Stimulated activated effector memory CD8-positive, alpha-beta T cell treated with anti-CD3 and anti-CD28 coated beads, Interleukin-12 subunit alpha, Interleukin-12 subunit beta, amount 100 ng/mL, for 72 hours (primary cell): ENCODE measurements at places on chromosomes 4 and X.
A peak's percentile ranks its signal among the peaks of the same experiment; 100 is the strongest.

DNA sequence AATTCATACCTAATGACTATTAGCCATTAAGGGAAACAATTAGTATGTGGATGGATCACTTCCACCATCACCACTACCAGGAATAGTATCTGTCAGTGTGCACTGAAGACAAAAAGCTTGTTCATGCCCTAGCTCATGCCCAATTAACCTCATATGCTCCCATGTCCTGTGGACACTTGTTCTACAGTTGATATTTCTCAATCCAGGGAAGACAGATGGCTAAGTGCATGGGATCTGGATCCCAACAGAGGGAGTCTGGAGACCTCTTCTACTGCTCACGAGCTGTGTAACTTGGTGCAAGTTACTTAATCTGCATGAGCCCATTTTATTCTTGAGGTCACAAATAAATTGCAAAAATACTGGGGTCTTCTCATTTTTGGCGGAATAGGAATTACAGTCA lies 23.7 kb downstream of the AMOT start:
- DNase-seq: no peak

GRCh38 chrX:39811376-39811775 lies 286.4 kb downstream of the BCOR start:
- no peak for DNase-seq

- no peak for DNase-seq
Observed at GRCh38 chr4:55173580-55173979, 48.2 kb upstream of the KDR start.

- DNase-seq: no peak
Observed at GRCh38 chrX:2374086-2374485, 126.7 kb downstream of the DHRSX start.

DNA sequence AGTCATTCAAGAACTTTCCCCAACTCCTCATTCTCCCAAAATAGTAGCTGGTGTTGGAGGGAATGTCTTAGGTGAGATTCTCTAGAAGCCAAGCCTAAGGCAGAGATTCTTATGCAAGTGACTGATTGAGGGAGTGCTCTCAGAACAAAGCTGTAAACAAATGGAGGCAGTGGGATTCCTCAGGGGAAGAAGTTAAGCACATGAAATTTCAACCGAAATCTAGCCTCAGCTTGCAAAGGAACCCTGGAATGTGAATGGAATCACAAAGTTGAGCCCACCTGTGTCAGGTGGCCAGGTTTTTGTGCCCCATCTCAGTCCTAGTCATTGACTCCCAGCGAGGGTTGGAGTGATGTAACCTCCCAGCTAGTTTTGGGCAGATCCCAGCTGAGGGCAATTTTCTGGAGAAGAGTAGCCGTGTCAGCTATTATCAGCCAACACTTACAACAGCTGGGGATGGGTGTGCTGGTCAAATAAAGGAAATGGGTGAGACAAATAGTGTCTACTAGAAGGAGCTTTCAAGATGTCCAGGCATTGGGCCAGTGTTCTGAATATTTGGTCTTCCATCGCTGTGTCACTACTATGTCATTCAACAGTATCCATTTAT lies 29.7 kb upstream of the FGF2 start:
- no peak for DNase-seq

GRCh38 chr4:2338754-2339457 lies 77.0 kb upstream of the MXD4 start:
- DNase-seq: no peak

DNA sequence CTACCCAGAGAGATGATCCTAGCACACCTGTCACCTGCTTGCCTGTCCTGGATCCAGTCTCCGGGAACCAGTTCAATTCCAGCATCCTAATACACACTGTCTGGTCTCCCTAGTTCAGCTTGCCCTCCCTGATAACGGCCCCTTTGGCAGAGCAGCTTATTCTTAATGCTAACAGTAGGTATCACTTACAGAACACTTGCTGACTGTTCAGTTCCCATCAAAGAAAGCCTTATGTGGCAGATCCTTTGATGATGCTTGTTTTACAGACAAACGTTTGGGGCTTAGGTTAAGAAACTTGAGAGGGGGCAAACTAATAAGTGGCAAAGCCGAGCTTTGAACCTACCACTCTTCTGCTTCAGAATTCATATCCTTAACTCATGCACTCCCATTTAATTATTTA lies 890 bp downstream of the RASSF6 start:
- no peak for DNase-seq

- DNase-seq: no peak
Observed at GRCh38 chr4:41533680-41534079, 4.3 kb upstream of the LIMCH1 start.

- DNase-seq: no peak
Observed at GRCh38 chrX:14496674-14497073, 32.7 kb upstream of the GLRA2 start.

- no peak for DNase-seq
Observed at GRCh38 chr4:183507925-183508696, 3.3 kb downstream of the ING2 start.

DNA sequence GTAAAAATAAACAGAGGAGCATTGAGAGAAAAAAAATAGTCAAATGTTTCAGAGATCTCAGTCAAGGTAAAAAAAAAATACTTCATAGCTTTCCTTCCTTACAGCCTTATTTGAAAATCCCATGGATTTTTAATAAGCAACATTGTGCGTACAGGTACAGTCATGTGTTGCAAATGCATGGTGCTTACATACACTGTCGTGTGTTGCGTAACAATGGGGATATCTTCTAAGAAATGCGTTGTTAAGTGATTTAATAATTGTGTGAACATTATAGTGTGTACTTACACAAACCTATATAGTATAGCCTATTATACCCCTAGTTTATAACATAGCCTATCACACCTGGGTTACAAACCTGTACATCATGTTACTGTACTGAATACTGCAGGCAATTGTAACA lies 172.0 kb downstream of the UGT8 start:
- no peak for DNase-seq

DNA sequence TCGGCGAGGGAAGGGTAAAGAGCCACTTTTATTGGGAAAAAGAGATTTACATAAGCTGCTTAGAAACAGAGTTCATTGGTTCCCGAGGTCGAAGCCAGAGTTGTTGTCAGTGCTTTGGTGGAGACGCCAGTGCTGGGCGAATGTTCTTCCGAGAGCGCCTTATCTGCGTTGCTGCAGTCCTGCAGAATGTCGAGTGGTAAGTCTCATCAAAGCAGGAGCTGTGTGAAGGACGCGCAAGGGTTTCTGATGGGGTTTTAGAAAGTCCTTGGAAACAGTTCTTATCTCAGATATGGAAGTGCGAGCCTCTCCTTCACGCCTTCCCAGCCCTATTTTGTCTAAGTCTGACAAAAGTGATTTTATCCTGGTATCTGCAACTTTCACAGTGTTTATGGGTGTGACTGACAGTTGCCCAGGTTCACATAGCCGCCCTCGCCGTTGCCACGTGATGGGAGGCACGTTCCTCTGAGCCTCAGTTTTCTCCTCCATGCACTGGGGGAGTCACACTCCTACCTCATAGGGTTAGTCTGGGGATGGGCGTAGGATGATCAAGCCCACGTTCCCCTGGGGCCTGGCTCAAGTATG lies 47.3 kb upstream of the NSG1 start:
- DNase-seq: no peak

DNA sequence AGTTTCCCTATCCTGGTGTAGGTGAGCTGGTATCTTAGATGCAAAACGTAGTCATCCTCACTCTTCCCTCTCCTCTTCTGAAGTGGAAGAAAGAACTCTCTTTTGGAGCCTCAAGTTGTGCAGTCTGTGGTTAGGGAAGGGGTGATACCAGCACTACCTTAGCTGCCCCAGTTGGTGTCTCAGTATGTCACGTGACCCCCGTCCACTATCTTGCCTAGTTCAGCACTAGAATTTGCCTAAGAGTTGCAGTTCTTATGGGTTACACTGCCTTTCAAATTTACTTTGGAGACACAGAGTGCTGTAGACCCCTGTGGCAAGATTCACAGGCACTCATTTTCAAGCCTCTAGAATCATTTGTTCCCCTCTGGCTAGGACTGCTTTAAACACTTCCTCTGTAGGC lies 322.8 kb upstream of the EDA2R start:
- DNase-seq: no peak

DNA sequence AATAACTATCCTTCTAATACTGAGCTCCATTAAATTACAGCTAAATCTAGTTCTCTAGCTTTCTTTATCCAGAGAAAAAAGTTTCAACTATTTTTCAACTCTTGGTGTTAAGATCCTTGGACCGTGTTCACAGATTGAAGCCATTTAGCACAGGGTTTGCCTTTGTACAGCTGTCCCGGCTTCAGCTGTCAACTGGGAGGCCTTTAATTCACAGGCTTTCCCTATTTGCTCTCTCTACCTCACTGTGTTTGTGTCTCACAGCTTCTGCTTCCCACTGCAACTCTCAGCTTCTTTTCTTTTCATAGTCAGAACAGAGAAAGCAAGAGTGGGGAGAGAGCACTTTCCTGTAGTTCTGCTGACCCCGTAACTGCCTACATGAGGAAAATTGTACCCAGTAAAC lies 76.9 kb upstream of the SMAD1 start:
- no peak for DNase-seq

GRCh38 chrX:70444326-70444945 lies at the start of gene DLG3:
TSS of gene DLG3 (plus strand) at chrX:70444835. CDS start at chrX:70445202, 367 bp downstream.
- DNase-seq: peak; percentile 64

GRCh38 chr4:41701983-41702382 lies 46.5 kb downstream of the PHOX2B start:
- no peak for DNase-seq

DNA sequence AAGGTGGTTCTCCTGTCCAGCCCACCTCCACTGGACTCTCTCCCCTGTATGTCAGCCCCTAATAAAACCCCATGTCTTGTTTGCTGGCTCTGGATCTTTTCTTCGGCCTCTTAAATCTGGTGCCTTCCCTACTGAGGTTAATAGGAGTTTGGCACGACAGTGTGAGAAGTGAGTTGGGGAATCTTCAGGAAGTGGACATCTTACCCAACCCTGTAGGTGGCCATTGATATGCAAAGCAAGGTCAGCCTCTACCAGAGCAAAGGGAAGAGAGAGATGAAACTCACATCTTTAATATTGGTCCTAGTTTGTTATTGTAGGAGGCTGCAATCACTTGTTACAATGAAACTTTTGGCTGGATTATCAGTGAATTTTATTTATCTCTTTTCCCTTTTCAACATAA lies 111.7 kb downstream of the CHRDL1 start:
- DNase-seq: no peak

GRCh38 chrX:153365670-153366069 lies 31.7 kb downstream of the ZNF275 start:
- DNase-seq: no peak

- no peak for DNase-seq
Observed at GRCh38 chr4:6373541-6374410, 98.6 kb downstream of the PPP2R2C start.

GRCh38 chrX:110733166-110733565 lies 62.5 kb downstream of the CHRDL1 start:
- DNase-seq: no peak

DNA sequence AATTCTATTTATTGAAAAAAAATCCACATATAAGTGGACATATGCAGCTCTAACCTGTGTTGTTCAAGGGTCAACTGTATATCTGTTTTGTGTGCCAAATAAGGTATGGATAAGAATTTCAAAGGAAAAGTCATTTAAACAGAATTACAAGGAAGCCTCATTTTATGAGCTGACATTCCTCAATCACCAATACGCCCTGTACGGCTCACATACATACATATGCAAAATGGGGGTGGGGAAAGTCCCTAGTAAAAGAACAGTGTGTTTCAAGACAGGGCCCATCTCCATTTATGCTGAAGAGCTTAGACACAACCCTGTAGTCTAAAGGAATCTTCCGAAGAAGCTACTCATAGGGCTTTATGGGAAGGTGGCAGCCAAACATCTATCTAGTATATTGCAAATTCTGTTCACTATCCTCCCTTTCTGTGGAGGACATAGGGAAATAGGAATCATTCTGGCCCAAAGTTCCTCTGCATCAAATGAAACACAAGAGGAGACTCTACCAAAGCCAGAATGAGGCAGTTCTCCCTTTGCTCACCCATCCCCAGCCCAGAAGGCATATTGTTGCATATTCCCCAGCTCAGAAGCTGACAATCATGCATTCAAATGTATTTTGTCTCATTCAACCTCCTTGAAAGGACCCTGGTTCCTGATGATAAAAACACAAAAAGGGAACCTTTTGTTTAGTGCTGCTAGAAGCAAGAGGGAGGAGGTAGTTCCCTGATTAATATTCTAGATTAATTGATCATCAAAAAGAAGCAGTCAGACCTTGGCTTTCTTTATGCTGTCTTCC lies 13.7 kb upstream of the ZBTB33 start:
- DNase-seq: no peak

DNA sequence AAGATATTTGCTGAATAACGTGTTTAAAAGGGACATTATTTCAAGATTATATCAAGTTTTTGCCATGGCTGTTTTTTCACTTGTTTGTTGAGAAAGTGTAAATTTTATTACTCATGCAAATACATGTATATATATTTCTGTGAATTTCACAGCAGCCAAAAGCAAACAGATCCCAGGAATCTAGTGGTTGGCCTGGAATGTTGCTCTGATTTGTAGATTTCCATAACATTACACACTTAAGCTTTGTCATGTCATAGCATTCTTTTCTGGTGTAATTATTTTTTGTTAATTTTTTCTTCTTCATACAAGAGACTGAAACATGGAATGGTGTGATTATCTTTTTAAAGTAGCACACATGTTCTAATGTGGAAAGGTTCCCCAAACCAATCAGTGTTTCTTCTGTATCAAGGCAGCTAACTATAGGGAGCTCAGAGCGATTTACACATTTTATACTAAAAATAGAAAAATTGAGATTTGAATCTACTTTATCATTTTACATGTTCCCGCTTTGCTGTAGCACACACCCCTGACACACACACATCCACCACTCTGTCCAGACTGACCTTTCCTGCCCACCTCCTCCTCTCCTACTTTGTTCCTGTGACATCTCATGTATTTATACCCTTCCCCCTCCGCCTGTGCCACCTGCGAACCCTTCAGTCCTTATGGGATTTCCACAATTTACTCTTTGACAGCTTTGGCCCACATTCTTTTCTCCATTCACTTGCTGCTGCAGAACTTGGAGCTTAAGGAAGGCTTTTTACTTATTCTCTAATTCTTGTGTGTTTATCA lies 20.3 kb downstream of the RUFY3 start:
- DNase-seq: no peak

- no peak for DNase-seq
Observed at GRCh38 chr4:16205298-16206164, 20.7 kb downstream of the TAPT1 start.

DNA sequence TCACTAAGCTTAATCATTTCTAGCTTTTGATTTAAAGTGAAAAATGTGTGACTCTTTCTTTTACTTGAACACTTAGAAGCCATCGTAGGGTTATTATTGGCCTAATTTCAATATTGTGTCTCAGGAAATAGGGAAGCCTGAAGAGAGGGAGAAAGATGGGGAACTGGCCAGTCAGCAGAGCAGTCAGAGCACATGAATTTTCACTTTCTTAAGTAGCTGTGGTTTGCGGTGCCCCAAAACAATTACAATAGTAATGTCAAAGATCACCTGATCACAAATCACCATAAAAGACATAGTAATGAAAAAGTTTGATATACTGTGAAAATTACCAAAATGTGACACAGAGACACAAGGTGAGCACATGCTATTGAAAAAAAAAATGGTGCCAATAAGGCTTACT lies 45.5 kb downstream of the CENPC start:
- no peak for DNase-seq

- no peak for DNase-seq
Observed at GRCh38 chrX:71989768-71990426, 79.3 kb downstream of the NHSL2 start.
